ENCODE measurements at places on chromosomes 5 and 9.

DNA sequence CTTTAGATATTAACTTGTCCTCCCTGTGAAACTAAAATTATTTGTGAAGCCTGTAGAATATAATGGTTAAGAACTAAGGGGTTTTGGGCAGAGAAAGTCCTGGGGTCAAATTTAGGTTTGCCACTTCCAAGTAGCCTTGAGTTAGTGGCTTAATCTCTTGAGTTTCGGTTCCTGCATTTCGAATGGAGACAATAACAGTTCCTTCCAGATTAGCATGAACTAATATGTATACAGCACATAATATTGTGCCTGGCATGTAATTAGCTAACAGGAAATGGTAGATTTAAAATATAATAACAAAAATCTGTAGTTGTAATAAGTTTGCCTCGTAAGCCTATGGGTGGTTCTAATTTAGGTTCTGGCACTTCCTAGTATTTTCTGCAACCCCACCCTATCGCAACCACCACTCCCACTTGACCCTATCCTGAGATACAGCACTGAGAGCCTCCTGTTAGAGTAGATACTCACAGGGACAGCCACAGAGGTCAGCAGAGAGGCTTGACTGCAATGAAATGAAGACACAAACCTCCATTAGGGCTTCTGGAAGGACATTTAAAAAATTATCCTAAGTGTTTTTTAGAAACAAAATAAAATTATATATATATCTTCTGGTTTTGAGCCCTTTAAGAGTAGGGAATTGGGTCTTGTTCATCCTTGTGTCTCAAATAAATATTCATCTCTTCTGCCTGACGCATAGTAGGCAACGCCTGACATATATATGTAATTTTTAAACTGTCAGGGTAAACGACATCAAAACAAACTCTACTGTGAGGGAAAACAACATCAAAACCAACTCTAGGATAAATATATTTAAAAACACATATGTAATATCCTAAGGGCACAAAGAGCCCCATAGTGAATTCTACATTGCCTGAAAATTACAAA is 8.5 kb downstream of the SPINK9 start:
- no peak for DNase-seq

DNA sequence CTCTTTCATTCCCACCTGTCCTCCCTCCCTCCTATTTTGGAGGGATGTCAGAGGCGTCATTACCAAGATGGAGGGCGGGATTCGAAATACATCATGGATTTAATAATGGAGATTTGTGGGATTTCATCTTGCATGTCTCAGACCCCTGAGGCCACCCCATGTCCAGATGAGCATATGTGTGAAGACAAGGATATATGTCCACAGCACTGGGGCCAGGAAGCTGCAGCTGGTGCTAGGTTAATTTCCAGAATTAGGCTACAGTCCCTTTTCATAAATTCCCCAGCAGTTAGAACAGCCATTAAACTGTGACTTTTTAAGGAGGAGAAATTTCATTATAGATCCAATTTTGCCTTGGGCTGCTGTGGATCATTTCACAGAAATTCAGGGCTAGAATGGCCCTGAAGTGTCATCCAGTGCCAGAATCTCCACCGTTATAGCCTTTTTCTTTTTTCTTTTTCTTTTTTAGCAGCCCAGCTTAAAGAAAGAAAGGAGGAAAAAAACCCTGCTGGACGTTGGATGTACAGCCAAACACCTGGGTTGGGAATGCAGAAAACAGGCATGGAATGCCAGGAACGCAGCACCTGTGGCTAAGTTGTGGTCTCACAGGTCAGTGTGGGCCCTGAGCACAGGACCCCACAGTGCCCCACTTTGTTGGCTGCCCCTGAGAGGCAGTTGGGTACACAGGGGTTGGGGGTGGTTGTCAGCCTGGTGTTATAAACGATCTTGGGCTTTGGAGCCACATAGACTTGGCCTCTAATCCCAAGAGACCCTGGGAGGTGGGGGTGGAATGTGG is 50.2 kb upstream of the CXCL14 start:
- no peak for DNase-seq

GRCh38 chr9:132994410-132995120 is 16.1 kb downstream of the GFI1B start:
- no peak for DNase-seq

DNA sequence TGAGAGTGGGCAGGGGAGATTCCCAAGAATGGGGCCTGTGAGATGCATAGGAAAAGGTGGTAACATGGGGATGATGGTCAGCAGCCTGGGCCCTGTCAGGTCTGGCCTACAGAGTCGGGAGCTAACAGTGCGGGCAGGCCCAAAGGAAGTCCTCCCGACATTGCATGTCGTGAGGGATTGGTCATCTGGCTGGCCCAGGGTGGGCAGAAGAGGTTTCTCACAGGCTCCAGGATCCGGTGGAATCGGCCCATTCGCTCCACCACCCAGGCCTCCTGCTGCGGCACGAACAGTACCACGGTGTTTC is 514 bp downstream of the STOML2 start:
- DNase-seq, result no peak

DNA sequence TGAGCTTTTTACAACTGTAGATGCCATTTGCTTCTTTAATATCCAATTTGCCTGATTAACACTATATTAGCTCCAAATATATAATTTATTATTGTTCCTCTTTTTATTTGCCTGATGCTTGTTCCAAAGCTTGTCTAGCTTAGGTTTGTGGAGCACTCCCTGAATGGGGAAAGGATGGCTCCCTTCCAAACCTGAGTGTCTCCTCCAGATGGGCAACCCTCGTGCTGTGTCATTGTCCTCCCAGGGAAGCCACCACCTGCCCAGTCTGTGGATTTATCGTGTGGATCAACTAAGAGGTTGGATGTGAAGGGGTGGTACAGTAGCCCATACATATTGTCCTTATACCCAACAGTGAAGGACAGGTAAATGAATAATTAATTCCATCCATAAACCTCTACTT is 404.9 kb downstream of the CDK5RAP2 start:
- DNase-seq, result no peak

- DNase-seq, result no peak
Measured at GRCh38 chr9:123407217-123407851, 51.3 kb downstream of the CRB2 start.

GRCh38 chr5:57532513-57533497 is 50.2 kb upstream of the ACTBL2 start:
- no peak for DNase-seq

- no peak for DNase-seq
Measured at GRCh38 chr5:168479166-168479565, 7.1 kb upstream of the RARS1 start.

GRCh38 chr5:178205749-178206047 is 1.4 kb downstream of the HNRNPAB start:
- DNase-seq, result no peak

- DNase-seq, result no peak
Measured at GRCh38 chr5:162272417-162272816, 204.8 kb downstream of the GABRG2 start.

GRCh38 chr5:31481531-31482165 is 50.2 kb downstream of the DROSHA start:
- DNase-seq, result no peak

GRCh38 chr5:52789378-52789777 is 1.7 kb downstream of the ITGA1 start:
- DNase-seq, result no peak

DNA sequence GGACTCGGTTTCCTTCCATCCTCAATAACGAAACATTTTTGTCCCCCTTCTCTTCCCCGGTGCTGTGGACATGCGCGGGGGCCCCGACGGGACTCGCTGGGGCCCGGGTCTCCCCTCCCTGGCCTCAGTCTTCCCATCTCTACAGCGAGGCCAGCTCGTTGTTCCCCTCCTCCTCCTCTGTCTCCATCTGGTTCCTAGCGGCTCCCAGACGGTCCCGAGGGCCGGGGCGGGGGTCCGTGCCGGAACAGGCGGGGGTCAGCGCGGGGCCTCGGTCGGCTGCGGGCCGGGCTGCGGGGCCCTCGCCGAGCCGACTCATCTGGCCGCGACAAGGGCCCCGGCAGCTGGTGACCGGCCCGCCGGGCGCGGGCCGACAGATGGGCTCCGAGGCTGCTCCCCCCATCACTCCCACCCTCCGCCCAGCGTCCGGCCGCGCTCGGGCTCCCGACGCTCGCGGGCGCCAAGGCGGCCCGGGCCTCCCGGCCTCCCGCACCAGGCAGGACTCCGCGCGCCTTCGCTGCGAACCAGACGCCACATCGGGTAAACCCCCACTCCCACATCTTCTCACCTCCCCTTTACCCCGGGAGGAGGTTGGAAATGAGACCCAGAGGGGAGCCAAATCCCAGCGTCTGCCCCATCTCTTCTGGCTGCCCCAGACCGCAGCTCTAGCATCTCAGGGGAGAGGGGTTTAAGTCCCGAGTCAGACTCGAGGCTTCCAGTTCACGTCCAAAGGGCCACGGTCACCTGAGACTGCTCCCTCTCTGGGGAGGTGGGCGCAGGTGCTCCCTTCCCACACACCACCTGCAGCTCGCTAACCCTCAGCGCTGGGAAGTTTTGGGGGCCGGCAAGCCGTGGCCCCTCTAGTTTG is 8.1 kb downstream of the BARHL1 start:
- DNase-seq, result no peak

GRCh38 chr5:68070591-68071281 is 144.8 kb upstream of the PIK3R1 start:
- DNase-seq, result no peak

Measured in HCT116 (cell line).